ENCODE measurements at places on chromosomes 11 and 22. TPM values are rescaled to one million over a fixed set of nuclear protein-coding genes. Genes with fewer than 3 reads are reported as not detected.

DNA sequence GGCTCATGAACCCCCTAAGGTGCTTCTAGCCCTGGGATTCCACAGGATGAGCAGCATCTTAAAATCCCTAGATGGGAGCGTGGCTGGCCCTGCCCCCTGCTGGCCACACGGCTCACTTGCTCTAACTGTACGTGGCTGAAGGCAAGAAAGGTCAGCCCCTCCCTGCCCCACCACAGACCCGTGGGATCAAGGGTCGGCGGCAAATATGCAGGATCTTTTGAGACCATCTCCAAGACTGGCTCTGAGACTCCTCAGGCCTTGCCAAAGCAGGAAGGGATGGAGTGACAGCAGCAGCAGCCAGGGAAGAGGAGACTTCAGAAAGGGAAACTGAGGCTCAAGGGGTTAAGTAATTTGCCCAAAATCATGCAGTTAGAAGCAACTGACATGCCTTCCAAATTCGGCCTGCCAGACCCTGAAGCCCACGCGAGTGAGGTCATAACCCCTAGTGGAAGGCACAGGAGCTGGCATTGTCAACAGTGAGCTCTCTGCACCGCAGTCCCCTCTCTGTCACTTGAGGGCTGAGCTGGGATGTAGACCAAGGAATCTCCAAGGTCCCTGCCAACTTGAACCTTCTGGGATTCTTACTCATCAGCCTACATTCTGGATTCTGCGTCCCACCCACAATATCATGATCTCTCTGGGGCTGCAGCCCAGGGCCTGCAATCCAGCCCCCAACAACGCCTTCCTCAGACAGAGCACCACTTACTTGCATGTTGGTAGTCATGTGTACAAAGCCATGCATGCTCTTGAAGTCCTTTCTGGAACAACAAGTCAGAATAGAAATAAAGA lies 31.4 kb downstream of the CREB3L1 start:
- DNase-seq: peak; percentile 80
- H3K4me3 ChIP-seq: no peak overlapping the region
- H3K27me3 ChIP-seq: peaks cover 5% of the 10 kb centered on the region
- no peak overlapping the region for H3K27ac ChIP-seq

Gene TRIOBP
- 42.0 TPM for total RNA-seq

Gene TMEM218
- 16.1 TPM for total RNA-seq

- peak; percentile 77 for DNase-seq
- peak overlapping the region; percentile 99 for H3K27ac ChIP-seq
- no peaks in the 10 kb centered on the region for H3K27me3 ChIP-seq
- H3K36me3 ChIP-seq: peaks cover 19% of the 10 kb centered on the region
Measured at GRCh38 chr22:40463017-40463631, 92.7 kb downstream of the SGSM3 start.

- H3K36me3 ChIP-seq: peaks cover 7% of the 10 kb centered on the region
- H3K27me3 ChIP-seq: peaks cover 4% of the 10 kb centered on the region
- peak overlapping the region; percentile 75 for H3K4me3 ChIP-seq
Measured at GRCh38 chr11:134277183-134278001, 1.2 kb downstream of the GLB1L3 start.

DNA sequence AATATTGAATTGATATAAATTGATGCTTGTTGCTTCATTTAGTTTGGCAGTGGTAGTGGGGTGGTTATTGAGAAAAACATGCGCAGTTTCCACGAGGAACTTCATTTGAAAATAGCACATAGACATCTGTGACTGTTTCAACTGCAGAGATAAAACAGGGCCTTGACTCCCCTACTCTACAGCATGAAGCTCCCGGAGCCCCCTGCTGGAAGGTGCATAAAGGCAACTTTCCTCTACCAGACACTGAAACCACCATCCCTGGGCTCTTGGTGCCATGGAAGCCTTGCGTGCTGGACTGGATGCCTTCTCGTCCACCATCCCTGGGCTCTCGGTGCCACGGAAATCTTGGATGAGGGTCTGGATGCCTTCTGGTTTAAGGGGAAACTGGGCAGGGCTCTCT lies 195.9 kb downstream of the CSNK2A3 start:
- H3K4me3 ChIP-seq: no peak overlapping the region
- peaks cover 9% of the 10 kb centered on the region for H3K4me1 ChIP-seq
- peak; percentile 54 for DNase-seq
- H3K27me3 ChIP-seq: no peaks in the 10 kb centered on the region

- no peak overlapping the region for H3K27ac ChIP-seq
- no peaks in the 10 kb centered on the region for H3K36me3 ChIP-seq
- no peak overlapping the region for H3K4me3 ChIP-seq
- no peak for DNase-seq
Measured at GRCh38 chr11:125163431-125164063, 1.0 kb upstream of the PKNOX2 start.

DNA sequence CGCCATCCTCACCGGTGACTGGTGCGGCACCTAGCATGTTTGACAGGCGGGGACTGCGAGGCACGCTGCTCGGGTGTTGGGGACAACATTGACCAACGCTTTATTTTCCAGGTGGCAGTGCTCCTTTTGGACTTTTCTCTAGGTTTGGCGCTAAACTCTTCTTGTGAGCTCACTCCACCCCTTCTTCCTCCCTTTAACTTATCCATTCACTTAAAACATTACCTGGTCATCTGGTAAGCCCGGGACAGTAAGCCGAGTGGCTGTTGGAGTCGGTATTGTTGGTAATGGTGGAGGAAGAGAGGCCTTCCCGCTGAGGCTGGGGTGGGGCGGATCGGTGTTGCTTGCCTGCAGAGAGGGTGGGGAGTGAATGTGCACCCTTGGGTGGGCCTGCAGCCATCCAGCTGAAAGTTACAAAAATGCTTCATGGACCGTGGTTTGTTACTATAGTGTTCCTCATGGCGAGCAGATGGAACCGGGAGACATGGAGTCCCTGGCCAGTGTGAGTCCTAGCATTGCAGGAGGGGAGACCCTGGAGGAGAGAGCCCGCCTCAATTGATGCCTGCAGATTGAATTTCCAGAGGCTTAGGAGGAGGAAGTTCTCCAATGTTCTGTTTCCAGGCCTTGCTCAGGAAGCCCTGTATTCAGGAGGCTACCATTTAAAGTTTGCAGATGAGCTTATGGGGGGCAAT lies 1.1 kb downstream of the NEAT1 start:
- peaks cover 59% of the 10 kb centered on the region for H3K36me3 ChIP-seq
- peaks cover 2% of the 10 kb centered on the region for H3K27me3 ChIP-seq

Gene GLB1L3
- 6.1 TPM for total RNA-seq

DNA sequence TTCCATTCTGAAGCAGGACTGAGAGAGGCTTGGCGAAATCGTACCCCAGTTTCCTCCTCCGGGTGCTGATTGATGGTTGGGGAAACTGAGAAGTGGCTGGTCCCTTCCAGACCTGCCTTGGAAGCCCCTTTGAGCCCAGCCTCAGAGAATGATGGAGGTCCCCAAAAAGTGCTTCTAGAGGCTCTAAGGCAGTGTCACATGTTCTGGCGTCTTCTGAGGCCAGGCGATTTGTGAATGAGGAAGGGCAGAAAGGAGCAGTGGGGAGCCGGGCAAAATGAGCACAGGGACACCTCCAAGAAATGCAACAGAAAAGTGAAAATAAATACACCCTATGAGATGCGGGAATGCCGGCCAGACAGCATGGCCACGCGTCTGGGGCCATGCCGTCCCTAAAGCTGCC lies 1.0 kb upstream of the LIF start:
- peak overlapping the region; percentile 77 for H3K27ac ChIP-seq
- H3K36me3 ChIP-seq: peaks cover 32% of the 10 kb centered on the region
- H3K27me3 ChIP-seq: peaks cover 3% of the 10 kb centered on the region
- H3K4me3 ChIP-seq: peak overlapping the region; percentile 92
- H3K4me1 ChIP-seq: peaks cover 81% of the 10 kb centered on the region
- DNase-seq: no peak

DNA sequence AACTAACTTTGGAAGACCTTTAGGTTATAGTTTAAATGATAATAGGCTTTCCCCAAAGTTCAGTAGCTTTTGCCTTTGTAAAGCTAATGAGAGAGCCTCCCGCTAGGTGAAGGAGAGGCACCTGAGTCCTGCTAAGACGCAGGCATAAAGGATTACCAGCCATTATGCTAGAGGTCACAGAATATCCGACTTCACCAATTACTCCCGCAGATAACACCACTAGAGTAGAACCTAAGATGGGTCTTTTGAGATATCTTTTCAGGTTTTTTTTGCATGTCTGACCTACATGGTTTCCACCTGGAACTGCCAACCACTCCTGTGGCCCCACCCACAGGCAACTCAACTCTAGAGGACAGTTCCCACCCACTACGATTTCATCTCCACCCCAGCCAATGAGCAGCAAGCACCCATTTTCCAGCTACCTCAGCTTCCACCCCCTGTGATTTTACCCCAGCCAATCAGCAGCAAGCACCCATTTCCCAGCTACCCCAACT lies 314.3 kb downstream of the BRD1 start:
- H3K27ac ChIP-seq: no peak overlapping the region
- H3K4me1 ChIP-seq: peaks cover 14% of the 10 kb centered on the region
- DNase-seq: no peak
- peaks cover 9% of the 10 kb centered on the region for H3K36me3 ChIP-seq
- no peaks in the 10 kb centered on the region for H3K27me3 ChIP-seq

Gene CCDC73
- 0.47 TPM for total RNA-seq

- H3K27ac ChIP-seq: no peak overlapping the region
- H3K36me3 ChIP-seq: no peaks in the 10 kb centered on the region
- H3K4me1 ChIP-seq: peaks cover 2% of the 10 kb centered on the region
Measured at GRCh38 chr22:17575681-17576080, 12.4 kb downstream of the SLC25A18 start.

Gene C11orf24
- total RNA-seq: 26.4 TPM

Gene PHRF1
- 62.0 TPM for total RNA-seq

- peaks cover 41% of the 10 kb centered on the region for H3K27me3 ChIP-seq
- H3K27ac ChIP-seq: no peak overlapping the region
- DNase-seq: no peak
- H3K36me3 ChIP-seq: no peaks in the 10 kb centered on the region
Measured at GRCh38 chr11:117868815-117869561, 7.5 kb downstream of the FXYD6 start.

DNA sequence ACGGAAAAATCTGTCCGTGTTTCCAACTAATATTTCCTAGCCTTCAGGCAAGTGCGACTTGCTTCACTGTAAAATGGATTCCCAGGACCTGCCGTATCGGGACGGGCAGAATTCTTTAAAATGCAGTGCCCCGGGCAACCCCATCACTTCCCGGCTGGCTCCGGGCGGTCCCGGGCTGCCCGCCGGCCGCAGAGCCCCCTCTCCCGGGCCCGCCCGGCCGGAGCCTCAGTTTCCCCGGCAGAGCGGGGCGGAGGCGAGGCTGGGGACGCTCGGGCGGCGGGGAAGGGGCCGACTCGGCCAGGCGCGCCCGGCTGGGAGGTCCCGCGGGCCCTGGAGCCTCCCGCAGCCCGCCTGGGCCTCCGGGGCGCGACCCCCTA lies 84.2 kb upstream of the WNT7B start:
- H3K27ac ChIP-seq: no peak overlapping the region
- no peak for DNase-seq
- no peak overlapping the region for H3K4me3 ChIP-seq
- peaks cover 1% of the 10 kb centered on the region for H3K36me3 ChIP-seq
- H3K27me3 ChIP-seq: peaks cover 10% of the 10 kb centered on the region

Gene POU2AF3
- total RNA-seq: not detected

Gene KCNJ4
- not detected for total RNA-seq

DNA sequence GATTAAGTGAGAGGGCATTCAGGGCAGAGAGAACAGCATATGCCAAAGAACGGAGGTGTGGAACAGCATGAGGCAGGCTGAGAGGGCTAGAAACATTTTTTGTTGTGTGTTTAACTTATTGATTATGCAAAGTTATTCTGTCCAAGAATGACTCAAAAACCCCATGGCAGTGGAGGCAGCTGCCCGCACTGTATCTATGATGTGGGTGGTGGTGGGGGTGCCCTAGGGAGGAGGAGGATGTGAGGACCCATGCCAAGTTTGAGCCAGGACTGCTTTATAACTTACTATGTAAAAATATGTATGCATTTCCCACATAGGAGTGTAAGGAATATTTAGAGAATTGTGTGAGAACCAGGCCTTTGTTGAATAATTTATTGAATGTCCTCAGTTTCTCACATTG lies 85.4 kb upstream of the GNAZ start:
- H3K27ac ChIP-seq: no peak overlapping the region
- DNase-seq: no peak
- H3K27me3 ChIP-seq: peaks cover 23% of the 10 kb centered on the region

GRCh38 chr11:116415095-116415494 lies 357.7 kb downstream of the BUD13 start:
- H3K36me3 ChIP-seq: no peaks in the 10 kb centered on the region
- no peak overlapping the region for H3K4me3 ChIP-seq
- H3K27me3 ChIP-seq: peaks cover 2% of the 10 kb centered on the region
- DNase-seq: no peak
- no peak overlapping the region for H3K27ac ChIP-seq

GRCh38 chr11:27304514-27304913 lies 58.5 kb downstream of the CCDC34 start:
- no peak overlapping the region for H3K4me3 ChIP-seq
- peaks cover 3% of the 10 kb centered on the region for H3K36me3 ChIP-seq
- no peak for DNase-seq

GRCh38 chr11:35536470-35536869 lies 11.1 kb upstream of the PAMR1 start:
- no peak overlapping the region for H3K27ac ChIP-seq
- H3K36me3 ChIP-seq: no peaks in the 10 kb centered on the region
- no peak overlapping the region for H3K4me3 ChIP-seq
- no peaks in the 10 kb centered on the region for H3K4me1 ChIP-seq
- peaks cover 20% of the 10 kb centered on the region for H3K27me3 ChIP-seq

DNA sequence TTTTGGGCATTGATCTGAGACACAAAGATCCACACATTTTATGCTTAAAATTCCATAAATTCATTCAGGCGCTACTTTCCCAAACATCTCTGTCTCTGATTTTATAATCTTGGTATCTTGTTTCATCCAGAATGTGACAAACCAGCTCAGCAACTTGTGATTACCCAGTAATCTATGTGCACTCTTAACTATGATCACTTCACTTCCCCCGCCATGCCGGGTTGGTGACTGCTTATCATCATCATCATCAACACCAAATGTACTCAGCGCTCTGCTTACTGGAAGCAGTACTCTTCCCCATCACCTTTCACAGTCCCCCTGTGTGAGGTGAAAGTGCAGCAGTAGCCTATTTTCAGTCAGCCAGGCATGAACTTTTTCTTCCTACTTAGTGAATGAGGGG lies 15.2 kb upstream of the MMP7 start:
- no peak for DNase-seq
- H3K27ac ChIP-seq: no peak overlapping the region
- H3K4me1 ChIP-seq: peaks cover 3% of the 10 kb centered on the region

GRCh38 chr11:2574553-2575535 lies 125.0 kb downstream of the KCNQ1OT1 start:
- no peaks in the 10 kb centered on the region for H3K4me1 ChIP-seq
- H3K4me3 ChIP-seq: no peak overlapping the region
- H3K27me3 ChIP-seq: no peaks in the 10 kb centered on the region
- no peaks in the 10 kb centered on the region for H3K36me3 ChIP-seq
- no peak overlapping the region for H3K27ac ChIP-seq
- no peak for DNase-seq

GRCh38 chr22:41076857-41077256 lies 15.5 kb upstream of the EP300 start:
- H3K4me3 ChIP-seq: no peak overlapping the region
- DNase-seq: no peak
- peaks cover 2% of the 10 kb centered on the region for H3K27me3 ChIP-seq
- H3K4me1 ChIP-seq: no peaks in the 10 kb centered on the region
- no peak overlapping the region for H3K27ac ChIP-seq
- H3K36me3 ChIP-seq: no peaks in the 10 kb centered on the region

GRCh38 chr11:13859892-13860291 lies 102.6 kb upstream of the SPON1 start:
- H3K4me3 ChIP-seq: no peak overlapping the region
- H3K36me3 ChIP-seq: no peaks in the 10 kb centered on the region
- H3K27me3 ChIP-seq: peaks cover 2% of the 10 kb centered on the region

Gene USP47
- 44.8 TPM for total RNA-seq

All from activated CD8-positive, alpha-beta memory T cell treated with anti-CD3 and anti-CD28 coated beads, Interleukin-2, amount 10 ng/mL, durations not matched to agents 7 days and 5 days (primary cell).